ENCODE measurements at places on chromosomes 1 and 21.

DNA sequence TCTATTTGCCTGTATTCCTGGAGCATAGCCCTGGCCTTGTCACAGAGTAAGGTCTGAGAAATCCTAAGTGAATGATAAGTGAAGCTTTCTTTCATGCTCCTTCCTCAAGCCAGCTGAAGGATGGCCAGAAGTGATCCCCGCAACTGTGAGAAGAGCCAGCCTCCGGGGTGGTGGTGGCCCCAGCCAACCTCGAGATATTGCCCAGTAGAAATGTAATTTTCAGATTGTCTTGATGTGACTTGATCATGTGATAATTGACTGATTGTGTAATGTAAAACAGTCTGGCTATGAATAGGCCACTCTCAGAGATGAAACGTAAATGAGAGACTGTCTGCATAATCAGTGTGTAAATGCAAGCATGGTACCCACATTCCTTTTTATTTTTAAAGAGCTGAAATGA, 242.4 kb upstream of the CAMK1G start:
- DNase-seq: no peak

GRCh38 chr21:27814226-27814625, 847.3 kb upstream of the ADAMTS5 start:
- no peak for DNase-seq

DNA sequence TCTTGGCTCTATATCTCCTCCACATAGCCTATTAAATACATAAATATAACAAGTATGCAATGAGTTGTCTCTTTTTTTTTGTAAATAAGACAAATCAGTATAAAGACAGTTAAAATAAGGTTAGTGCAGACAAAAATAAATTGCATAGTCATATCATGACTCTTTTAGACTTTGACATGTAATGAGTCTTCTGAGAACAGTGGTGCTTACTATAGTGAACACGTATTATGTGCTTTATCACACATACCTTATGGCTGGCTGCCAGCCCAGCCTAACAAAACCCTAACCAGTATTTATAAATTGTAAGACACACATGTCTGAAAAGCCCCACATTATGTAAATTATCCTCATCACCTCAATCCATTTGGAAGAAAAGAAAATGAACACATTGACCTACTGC, 29.1 kb upstream of the F13B start:
- DNase-seq: no peak

- no peak for DNase-seq
Measured at GRCh38 chr1:172117800-172118199, 276.5 kb downstream of the DNM3 start.

- DNase-seq: no peak
Measured at GRCh38 chr1:221972276-221973235, 230.7 kb upstream of the DUSP10 start.
